ENCODE measurements at places on chromosomes 6 and 20. TPM values are rescaled to one million over a fixed set of nuclear protein-coding genes. Genes with fewer than 3 reads are reported as not detected.
A peak's percentile ranks its signal among the peaks of the same experiment; 100 is the strongest.

Gene RBBP8NL
- not detected for total RNA-seq

DNA sequence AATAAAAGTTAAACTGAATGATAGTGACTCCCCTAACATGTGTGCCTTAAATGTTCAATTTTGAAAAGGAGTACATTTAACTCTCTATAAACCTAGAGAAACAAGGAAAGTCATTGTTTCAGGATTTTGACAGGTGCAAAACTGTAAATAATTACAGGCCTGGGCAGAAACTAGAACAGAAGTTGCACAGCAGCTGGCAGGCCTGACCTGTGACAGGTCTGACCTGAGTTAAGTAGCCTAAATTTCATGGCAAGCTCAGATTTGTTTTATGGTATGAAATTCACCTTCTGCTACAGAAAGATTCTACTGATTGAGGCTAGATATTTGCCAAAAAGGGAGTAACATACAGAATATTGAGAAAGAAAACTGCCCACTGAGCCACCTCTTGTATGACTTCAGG, 166.1 kb downstream of the CDKAL1 start:
- H3K4me3 ChIP-seq = no peak overlapping the region
- DNase-seq = no peak
- no peaks in the 10 kb centered on the region for H3K4me1 ChIP-seq
- H3K27ac ChIP-seq = no peak overlapping the region
- H3K36me3 ChIP-seq = no peaks in the 10 kb centered on the region

DNA sequence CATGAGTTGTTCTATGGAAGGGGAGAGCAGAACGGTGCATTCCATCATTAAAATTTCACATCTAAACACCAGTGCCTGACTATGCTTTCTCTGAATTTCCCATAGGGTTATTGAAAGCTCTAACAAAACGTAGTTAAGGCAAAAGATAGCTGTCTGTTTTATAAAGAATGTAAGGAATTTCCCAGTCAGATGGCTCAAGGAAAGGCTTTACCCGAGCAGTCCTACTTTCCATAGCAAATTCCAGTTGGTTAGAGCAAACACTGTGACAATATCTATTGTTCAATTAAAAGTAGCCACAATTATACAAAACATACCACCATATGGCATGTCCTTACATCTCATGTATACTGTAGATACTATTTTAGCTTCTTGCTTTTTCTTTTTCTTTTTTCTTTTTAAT, 1059.5 kb upstream of the FLRT3 start:
- no peak overlapping the region for H3K27ac ChIP-seq
- no peak for DNase-seq
- H3K27me3 ChIP-seq = no peaks in the 10 kb centered on the region
- no peak overlapping the region for H3K4me3 ChIP-seq
- H3K36me3 ChIP-seq = no peaks in the 10 kb centered on the region
- no peaks in the 10 kb centered on the region for H3K4me1 ChIP-seq

DNA sequence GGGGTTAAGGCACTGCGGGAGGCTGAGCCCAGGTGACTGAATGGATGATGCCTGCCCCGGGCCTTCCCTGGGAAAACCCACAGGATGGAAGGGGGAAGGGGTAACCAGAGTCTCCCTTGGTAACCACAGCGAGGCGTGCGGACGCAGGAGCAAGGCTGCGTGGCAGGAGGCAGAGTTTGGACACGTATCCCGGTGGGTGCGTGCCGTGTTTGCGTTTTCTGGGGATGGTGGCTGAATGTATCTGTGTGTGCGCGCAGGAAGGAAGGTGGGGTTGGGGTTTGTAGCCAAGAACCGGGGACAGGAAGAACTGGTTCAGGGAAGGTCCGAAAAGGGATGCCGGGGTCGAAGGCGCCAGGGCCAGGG, 1.8 kb downstream of the MDGA1 start:
- H3K27me3 ChIP-seq = peaks cover 56% of the 10 kb centered on the region
- DNase-seq = peak; percentile 10
- peaks cover 16% of the 10 kb centered on the region for H3K4me1 ChIP-seq
- no peak overlapping the region for H3K27ac ChIP-seq

DNA sequence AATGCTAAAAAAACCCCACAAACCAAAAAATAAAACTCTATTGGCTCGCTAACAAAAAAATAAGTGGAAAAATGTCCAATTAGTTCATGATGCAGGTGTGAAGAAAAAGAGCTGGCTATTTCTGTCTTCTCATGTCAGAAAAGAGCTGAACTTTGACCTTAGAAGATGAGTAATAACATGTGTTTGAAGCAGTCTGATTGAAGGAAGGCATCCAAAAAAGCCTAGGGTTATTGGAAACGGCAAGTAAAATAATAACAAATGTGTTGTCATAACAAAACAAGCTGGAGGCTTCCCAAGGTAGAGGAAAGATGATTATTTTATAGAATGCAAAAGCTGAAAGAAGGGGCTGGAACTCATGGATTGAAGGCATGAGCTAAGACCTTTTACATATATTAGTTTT, 94.4 kb upstream of the FAM184A start:
- no peaks in the 10 kb centered on the region for H3K27me3 ChIP-seq
- DNase-seq = no peak
- no peak overlapping the region for H3K4me3 ChIP-seq
- H3K4me1 ChIP-seq = no peaks in the 10 kb centered on the region
- no peaks in the 10 kb centered on the region for H3K36me3 ChIP-seq
- no peak overlapping the region for H3K27ac ChIP-seq

DNA sequence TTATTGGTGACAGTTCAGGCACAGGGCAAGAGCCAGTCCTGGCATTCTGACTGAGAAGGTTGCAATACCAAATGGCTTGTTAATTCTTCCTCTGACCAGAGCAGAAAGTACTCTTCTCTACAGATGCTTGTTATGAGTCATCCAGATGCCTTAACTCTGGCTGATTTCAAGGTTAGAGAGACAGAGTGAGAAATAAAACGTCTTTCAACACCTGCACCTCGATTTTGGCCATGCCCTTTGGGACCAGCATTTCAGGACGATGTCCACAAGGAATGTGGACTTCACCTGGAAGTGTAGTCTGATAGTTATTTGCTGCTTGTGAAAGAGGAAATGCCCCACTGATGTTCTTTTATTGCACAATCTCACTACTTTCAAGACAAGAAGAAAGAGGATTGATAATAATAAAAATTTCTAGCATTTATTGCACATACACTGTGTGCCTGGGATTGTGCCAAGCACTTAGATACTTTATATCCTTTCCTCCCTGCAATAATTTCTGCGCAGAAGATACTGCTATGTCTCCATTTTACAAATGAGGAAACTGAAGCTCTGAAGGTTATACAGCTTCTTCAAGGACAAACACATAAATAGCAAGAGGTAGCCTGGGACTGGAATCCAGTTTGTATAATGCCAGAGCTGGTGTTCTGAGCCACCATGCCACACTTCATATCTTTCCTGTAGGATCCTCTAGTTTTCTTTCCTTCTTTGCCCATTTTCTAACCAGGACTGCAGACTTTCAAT, 33.5 kb upstream of the MCM3 start:
- no peak for DNase-seq
- no peak overlapping the region for H3K4me3 ChIP-seq
- no peaks in the 10 kb centered on the region for H3K27me3 ChIP-seq
- H3K36me3 ChIP-seq = no peaks in the 10 kb centered on the region

DNA sequence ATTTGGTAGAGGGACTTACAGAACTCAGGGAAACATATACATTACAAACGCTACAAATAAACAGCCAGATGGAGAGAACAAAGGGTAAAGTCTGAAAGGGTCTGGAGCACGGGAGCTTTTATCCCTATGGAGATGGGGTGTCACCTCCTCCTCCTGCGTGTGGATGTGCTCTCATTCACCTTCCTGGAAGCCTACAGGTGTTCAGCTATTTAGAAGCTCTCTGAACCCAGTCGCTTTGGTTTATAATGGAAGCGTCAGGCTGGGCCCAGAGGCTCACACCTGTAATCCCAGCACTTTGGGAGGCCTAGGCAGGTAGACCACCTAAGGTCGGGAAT, 17.7 kb upstream of the ITCH start:
- H3K27ac ChIP-seq = no peak overlapping the region
- H3K4me1 ChIP-seq = peaks cover 4% of the 10 kb centered on the region
- H3K36me3 ChIP-seq = no peaks in the 10 kb centered on the region
- H3K27me3 ChIP-seq = no peaks in the 10 kb centered on the region
- DNase-seq = no peak
